ENCODE measurements at places on chromosomes 16 and 17. TPM values are rescaled to one million over a fixed set of nuclear protein-coding genes. Genes with fewer than 3 reads are reported as not detected.
A peak's percentile ranks its signal among the peaks of the same experiment; 100 is the strongest.

GRCh38 chr17:83179811-83180210 is 100.4 kb downstream of the METRNL start:
- no peak for DNase-seq

GRCh38 chr17:72126575-72127486 is 6.0 kb downstream of the SOX9 start:
- no peak for DNase-seq

DNA sequence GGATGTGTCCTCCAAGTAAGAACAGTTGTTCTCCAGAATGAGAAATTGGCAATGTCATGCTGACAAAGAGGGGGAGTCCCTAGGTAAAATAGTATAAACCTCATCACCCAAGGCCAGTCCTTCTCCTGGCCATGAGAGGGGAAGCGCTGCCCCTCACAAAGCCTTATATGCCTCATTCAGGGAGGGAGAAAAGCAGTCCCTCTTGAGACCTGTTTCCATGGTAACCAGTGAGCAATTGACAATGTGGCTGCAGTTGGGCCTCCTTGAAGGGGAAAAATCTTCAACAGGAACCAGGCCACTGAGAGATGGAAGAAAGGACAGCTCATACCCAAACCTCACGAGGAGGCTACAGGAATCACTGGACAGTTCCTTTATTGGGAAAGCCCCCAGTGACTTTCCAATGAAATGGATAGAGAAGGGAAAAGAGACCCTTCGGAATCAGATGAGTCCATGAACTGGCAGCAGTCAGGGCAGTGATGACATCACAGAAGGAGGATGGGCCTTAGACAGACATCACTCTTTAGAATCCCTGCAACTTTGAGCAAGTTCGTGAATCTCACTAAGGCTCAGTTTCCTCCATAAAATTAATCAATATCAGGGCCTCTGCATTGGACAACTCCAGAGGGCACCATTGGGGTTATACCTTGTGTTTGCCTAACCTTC is 275.7 kb downstream of the TOX3 start:
- DNase-seq, result peak; percentile 20

KRTAP4-9 gene
- not detected for total RNA-seq

- no peak for DNase-seq
Measured at GRCh38 chr17:63165400-63165799, 199.4 kb downstream of the TANC2 start.

DNA sequence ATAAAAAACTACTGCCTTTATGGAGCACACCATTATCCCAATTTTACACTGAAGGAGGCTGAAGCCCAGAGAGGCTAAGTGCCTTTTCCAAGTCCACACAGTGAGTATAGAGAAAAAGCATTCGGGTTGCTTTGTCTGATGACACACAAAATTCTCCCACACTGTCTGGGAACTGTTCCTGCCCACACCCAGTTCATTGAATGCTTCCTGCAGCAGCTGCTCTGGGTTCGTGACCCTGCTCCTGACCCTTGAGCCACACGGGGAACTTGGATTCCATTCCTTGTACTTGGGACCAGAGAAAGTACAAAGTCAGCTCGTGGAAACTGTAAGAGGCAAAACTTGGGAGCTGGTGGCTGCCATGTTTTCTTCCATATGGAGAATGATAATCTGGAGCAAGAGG is 57.9 kb downstream of the AKAP1 start:
- DNase-seq, result no peak

MT1G gene
- not detected for total RNA-seq

GRCh38 chr17:42002792-42003301 is 14.4 kb downstream of the DNAJC7 start:
- DNase-seq, result no peak

GRCh38 chr16:3400446-3400778 is 392 bp downstream of the ZSCAN32 start:
- DNase-seq, result no peak

TMEM235 gene
- not detected for total RNA-seq

DNA sequence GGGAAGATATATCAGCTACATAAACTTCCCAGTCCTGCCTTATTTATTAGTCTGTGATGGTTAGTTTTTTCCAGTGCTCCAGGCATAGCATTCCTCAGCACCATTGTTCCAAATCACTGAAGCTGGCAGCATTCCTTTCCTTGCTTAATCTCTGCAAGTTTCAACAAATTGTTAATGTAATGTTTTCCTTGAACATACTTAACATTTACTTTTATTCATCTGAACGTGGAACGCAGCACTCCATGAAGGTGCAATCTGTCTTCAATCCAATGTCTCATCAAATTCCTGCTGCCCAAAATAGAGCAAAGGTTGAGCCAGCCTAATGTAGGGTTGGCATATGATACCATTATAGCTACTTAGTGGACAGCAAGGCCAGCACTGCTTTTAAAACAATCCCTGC is 441.1 kb upstream of the RBFOX1 start:
- DNase-seq, result no peak

ZNF200 gene
- total RNA-seq, result 14.1 TPM

DNA sequence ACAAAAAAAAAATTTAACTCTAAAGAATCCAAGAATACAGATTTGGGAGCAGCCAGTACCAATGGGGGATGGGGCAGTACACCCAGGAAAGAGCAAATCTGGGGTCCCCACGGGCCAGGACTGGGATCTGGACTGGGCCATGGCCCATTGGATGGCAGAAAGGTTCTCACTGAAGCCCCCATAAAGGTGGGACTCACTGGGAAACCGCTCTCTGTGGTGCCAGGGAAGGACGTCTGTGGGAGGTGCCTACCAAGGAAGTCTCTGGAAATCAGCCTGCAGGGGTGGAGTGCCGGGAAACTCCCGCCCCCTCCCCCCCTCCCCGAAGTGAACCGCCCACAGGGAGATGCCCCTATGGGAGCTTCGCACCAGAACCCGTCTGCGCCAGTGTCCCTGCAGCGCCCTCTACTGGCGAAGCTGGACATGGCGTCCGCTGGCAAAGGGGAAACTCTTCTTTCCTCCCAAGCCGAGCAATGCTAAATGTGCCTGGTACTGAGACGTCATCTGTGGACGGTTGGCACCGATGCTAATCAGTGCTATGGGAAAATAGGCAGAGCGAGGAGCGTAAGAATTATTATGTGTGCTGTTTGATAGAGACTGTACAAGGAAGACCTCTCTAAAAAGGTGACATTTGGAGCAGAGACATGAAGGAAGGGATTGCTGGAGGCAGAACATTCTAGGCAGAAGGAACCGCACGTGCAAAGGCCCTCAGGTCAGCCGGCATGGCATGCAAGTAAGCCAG is 671.1 kb downstream of the WWOX start:
- DNase-seq, result peak; percentile 61

CAMTA2 gene
- total RNA-seq, result 12.5 TPM

DNA sequence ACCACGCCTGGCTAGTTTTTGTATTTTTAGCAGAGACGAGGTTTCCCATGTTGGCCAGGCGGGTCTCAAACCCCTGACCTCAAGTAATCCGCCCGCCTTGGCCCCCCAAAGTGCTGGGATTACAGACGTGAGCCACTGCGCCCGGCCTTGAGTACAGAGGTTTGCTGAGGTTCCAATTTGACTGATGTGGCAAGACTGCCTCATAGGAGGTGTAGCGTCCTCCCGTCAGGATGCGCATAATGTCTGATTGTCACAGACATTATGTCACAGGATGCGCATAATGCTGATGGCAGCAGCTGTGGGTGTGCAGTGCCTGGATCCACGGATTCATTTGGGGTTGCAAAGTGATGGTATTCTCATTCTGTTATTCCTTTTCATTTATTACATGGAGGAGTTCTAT is 45.2 kb downstream of the HAPSTR1 start:
- no peak for DNase-seq

DNA sequence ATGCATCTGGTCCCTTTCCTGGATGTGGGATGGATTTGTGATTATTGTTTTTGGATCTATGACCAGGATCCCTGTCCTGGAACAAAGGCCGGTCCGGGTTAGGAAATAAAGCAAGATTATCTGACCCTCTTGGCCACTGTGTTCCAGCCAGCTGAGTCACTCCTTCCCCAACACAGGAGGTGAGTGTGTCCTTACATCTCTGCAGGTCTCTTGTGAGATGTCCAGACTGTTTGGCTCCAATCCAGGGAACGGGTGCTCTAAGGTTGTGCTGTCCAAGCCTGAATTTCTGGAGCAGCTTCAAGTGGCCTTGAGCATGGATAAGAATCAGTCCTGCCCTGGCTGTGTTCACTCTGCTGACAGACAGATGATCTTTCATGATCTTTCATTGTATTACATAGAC is 136.5 kb upstream of the CCL2 start:
- DNase-seq, result no peak

DNA sequence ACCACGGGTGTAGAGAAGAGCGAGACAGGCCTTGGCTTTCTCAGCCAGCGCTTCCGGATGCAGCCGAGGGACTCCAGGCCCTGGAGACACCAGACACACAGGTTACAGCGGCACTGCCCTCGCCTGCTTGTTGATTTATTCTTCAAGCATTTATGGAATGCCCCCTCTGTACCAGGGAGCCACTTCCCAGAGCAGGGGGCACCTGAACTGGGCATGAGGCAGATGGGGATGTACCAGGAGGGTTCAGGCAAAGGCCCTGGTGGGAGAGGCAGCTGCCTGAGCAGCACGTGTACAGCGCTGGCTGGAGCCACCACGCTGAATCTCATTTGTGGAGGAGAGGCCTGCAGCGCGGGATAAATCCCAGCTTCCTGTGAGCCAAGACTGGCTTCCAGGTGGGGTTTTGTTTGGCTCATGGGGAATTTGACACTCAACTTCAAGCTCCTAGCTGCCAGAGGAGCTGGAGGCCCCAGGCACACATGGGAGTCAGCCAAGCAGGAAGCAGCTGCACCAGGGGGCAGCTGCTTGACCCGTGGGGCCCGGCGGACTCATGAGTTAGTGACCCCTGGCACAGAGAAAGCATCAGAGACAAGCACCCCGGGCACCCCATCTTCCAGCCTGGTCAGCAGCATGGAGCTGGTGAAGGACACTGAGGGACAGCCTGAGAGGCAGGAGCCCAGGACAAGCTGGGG is 59.7 kb downstream of the IL21R start:
- DNase-seq, result no peak

BCAS3 gene
- 30.0 TPM for total RNA-seq

CCDC78 gene
- 7.2 TPM for total RNA-seq

DNA sequence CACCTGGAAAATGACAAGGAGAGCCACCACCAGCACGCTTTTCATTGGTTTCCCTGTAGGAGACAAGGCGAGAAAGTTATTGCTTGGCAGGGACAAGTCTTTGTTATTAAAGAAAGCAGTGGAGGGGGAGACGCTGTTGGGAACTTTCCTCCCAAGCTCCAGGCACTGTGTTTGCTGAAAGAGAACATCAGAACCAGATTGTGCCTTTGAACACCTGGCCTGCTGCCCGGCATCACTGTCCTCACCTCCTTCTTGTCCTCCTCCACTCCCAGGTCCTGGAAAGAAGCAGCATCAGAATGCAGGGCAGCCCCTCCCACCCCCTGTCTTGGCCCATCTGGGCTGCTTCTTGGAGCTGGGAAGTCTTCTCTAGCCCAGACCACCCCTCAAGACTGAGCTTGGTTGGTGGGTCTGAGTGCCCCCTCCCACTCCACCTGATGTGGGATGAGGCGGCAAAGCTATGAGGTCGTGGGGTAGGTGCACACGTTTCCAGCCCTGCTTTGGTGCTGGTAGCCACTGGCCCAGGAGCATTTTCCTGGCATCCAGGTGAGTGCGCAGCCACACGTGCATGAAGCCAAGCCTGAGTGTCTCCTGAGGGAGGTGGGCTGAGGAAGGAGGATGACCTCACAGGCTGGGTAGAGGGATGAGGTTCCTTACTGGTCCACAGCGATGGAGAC is 6.2 kb downstream of the CCR7 start:
- DNase-seq, result no peak

DNA sequence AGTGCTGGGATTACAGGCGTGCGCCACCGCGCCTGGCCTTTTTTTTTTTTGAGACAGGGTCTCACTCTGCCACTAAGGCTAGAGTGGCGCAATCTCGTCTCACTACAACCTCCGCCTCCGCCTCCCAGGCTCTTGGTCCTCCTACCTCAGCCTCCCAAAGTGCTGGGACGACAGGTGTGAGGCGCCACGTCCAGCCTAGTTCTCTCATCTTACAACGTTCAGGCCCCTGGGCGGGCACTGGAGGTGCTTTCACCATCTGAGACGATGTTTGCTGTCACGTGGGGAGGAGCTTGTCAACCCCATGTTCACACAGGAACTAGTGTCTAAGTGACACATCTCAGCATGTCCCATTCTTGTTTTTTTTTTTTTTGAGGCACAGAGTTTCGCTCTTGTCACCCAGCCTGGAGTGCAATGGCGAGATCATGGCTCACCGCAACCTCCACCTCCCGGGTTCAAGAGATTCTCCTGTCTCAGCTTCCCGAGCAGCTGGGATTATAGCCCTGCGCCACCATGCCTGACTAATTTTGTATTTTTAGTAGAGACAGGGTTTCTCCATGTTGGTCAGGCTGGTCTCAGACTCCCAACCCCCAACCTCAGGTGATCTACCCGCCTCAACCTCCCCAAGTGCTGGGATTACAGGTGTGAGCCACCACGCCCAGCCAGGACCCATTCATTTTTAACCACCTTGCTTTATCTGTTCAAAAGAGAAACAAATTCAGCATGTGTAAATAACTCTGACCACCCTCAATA is 5.2 kb upstream of the FANCA start:
- DNase-seq, result no peak

DNA sequence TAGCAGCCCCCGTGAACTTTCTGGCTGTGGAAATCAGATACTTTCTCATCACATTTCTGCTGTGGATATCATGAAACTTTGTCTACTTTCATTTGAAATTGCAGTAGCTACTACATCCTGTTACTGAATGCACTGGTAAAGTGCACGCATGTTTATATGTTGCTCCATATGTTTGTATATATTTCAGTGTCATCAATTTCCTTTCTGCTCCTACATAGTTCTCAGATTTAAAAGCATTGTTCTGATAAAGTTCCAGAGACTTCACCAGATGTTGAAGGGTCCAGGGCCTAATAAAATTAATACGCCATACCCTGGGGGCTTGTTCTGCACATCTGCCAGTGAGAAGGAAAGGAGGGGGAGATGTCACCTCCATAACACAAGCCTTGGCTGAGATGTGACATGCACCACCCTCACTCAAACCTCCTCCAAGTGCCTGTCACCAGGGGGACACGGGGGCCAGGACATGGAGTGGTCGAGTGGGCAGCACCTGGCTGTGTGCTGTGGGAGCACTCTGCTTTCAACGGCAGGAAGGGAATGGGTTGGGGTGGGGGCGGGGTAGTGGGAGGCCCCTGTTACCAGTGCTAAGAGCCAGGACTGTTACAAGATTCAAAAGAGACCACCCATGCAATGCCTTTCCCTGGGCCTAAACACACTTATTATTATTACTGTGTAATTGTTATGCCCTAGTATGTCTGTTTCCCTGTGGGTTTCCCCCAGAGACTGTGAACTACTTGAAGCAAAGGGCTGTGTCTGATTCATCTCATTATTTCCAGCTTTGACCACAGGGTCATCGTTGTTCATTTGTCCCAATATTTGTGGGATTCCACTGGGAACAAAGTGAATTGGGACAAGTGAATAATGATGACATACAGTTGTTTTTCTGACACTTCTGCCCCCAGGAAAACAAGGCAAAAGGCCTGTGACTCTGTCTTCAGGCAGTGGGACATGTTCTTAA is 193.4 kb downstream of the FOXL1 start:
- no peak for DNase-seq
